CD4-positive, alpha-beta T cell treated with Interleukin-15 for 4 hours (primary cell): ENCODE measurements at places on chromosomes 16 and 17.

GRCh38 chr16:47460711-47461597, at the start of the genes ITFG1 and PHKB:
Gene ITFG1 (minus strand): TSS chr16:47461063. CDS start chr16:47461045, 18 bp downstream.
Gene PHKB (plus strand): TSS chr16:47461331. CDS start chr16:47461351, 20 bp downstream.
- peak; percentile 94 for DNase-seq

DNA sequence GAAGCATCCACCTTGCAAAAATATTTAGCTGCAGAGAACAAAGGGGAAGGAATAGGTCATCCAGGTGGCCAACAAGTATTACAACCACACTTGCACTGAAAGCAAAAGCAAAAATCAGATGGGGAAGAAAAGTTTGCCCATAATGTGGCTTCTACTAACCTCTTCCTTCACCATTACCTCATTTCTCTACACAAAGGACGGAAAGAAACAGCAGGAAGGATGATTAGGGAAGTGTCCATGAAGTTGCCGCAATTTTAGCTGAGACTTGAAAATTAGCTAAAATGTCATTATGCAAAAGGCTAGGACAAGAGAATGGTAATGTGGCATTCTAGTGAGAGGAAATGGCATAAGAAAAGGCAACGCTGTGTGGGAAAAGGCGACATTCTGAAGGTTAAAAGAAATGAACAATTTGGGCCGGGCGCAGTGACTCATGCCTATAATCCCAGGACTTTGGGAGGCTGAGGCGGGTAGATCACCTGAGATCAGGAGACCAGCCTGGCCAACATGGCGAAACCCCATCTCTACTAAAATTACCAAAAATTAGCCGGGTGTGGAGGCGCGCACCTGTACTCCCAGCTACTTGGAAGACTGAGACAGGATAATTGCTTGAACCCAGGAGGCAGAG, 13.7 kb downstream of the KANSL1 start:
- no peak for DNase-seq

- DNase-seq: no peak
Measured at GRCh38 chr17:28173801-28174200, 131.3 kb downstream of the NLK start.

GRCh38 chr17:337866-338265, 14.7 kb downstream of the RPH3AL start:
- DNase-seq: no peak

DNA sequence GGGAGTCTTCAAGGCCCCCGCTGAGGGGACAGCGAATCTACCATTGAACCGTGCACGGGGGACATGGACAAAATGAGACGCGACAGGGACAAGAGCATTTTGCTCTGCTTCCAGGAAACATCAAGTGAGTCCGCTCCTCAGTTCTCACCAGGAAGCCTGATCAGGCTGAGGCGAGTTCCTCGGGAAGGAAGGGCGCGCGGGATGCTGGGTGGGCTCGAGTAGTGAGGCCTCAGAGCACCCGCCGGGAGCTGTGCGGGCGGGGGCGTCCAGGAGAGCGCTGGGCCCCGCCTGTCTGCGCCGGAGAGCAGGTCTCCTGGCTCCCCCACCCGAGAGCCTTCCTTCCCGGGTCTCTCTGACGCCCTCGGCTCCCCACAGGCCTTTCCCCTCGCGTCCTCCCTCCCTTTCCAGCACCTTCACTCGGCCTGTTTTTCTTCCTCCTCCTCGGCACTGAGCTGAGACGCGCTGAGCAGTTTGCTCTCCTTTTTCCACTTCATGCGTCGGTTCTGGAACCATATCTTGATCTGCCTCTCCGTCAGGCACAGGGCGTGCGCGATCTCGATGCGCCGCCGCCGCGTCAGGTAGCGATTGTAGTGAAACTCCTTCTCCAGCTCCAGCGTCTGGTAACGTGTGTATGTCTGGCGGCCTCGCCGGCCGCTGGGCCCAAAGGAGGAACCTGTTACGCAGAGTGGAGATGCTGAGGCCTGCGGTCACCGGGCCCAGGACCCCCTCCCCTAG, 2.6 kb upstream of the HOXB5 start:
- DNase-seq: no peak

DNA sequence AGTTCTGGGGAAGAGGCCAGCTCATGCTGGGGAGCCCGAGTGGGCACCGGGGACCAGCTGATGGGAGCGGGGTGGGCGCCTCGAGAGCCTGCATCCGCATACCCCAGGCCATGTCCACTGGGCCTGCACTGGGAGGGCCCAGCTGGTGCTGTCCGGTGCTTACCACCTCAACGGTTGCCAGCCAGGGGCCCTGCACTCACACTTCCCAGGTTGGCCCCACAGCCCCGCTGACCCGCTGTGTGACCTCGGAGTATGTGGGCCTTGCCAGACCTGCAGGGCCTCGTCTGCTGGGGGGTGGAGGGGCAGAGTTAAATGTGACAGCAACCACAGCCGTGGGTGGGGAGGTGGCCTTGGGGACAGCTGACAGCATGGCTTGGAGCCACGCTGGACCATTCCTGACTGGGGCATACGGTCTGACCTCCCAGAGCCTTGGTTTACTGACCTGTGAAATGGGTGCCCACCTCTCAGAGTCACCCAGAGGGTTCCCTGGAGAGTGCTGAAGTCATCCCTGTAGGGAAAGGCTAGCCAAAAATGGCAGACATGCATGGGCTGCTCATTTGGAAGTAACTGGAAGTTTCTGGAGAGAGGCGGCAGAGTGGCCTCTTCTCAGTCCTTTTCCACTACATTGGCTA, 5.4 kb upstream of the GAA start:
- DNase-seq: no peak

- DNase-seq: no peak
Measured at GRCh38 chr16:55915096-55915827, 40.1 kb upstream of the CES5A start.

GRCh38 chr17:17017343-17018014, 24.8 kb upstream of the MPRIP start:
- DNase-seq: no peak

DNA sequence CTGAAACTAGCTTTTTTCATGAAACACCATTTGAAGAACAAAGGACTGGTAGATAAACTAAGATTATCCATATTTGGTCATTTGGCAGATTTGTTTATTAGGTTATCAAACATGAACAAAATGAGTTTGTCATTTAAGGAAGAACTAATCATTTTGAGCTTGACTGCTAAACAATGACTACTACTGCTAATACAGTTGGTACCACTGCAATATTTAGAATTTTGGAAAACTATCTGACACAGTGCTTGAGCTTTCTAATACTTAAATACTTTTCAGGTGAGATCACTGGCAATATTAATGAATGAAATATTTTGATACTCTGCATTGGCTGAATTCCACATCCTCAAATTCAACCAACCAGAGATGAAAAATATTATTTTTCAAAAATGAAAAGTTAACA, 47.2 kb downstream of the MED13 start:
- no peak for DNase-seq

- peak; percentile 47 for DNase-seq
Measured at GRCh38 chr17:37527249-37527851, 37.7 kb downstream of the DUSP14 start.

GRCh38 chr17:43352579-43353331, 46.0 kb upstream of the ARL4D start:
- DNase-seq: no peak

- DNase-seq: no peak
Measured at GRCh38 chr17:32928586-32929535, 908 bp downstream of the TMEM98 start.

DNA sequence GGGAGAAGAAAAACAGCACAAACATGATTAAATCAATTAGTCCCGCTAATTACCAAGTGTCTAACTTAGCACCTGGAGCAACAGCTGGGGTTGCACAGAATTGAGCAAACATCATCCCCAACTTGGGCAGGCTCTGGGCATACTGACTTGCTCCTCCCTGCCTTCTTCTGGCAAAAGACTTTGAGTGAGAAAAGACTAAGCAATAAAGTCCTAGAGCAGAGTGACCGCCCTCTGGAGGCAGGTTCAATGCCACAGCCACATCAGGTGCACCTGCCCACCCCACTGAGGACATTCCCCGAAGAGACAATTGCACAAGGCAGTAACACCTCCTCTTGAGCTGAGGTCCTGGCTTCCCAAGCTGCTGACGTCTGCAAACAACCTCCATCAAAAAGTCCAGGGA, 358.3 kb downstream of the SOX9 start:
- no peak for DNase-seq

DNA sequence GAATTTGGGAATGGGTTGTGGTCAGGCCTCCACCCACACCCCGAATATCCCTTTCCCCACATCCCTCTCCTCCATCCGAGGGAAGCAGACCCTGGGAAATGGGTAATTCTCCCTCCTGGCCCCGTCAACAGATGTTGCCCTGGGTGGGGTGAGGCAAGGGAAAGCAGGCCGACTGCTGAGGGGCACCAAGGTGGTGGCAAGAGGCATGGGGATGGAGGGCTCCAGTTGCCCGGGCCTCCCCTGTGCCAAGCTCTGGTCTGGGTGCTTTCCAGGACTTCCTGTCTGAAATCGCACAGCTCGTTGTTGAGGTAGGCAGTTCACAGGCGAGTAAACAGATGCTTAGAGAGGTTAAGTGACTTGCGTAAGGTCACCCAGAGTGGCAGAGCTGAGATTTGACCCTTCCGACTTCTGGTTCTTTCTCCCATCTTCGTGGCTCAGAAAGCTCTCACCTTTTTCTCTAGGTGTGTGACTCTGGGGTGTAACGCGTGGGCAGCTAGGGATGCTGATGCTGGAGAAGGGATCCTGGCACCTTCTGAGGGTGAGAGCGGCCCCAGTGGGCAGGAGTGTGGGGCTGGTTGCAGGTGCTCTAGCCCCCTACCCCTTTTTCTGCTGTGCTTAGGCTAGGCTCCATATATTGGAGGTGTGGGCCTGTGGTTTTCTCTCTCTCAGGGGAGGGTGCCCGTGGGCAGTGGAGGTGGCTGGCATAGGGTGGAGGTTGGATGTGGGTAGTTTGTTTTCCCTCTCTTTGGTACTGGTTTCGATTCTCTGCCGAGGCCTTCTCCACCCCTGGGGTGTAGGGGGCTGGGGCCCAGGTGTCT, 17.2 kb downstream of the RARA start:
- DNase-seq: peak; percentile 66

DNA sequence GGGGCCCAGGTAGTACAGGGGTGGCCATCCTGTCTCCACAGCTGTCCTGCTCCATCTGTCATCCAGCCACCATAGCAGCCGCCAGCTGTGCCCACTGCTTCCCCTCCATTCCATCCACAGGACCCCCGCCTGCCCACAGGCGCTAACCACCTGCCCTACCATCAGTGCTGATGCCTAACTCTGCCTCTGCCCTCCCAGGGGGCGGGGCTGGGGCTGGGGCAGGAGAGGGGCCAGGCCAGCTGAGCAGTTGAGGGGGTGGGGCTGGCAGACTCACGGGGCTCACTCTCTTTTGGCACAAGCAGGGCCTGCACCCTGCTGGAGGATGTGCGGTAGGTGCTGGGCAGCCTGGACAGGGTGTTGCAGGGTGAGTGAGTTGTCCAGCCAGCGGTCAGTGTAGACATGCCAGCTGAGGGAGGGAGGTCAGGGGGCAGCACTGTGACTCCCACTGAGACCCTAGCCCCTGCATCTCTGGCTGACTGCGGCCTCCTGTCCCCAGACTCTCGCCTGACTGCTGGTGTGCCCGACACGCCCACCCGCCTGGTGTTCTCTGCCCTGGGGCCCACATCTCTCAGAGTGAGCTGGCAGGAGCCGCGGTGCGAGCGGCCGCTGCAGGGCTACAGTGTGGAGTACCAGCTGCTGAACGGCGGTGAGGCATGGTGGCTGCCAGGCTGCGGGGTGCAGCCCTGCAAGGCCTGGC, 9.6 kb downstream of the GALK1 start:
- no peak for DNase-seq

GRCh38 chr17:80696456-80696855, 151.8 kb downstream of the RPTOR start:
- no peak for DNase-seq
